ENCODE measurements at places on chromosomes 7 and 10.

- H3K27me3 ChIP-seq = no peaks in the 10 kb centered on the region
- H3K27ac ChIP-seq = no peak overlapping the region
- DNase-seq = no peak
- no peaks in the 10 kb centered on the region for H3K4me1 ChIP-seq
- no peak overlapping the region for H3K4me3 ChIP-seq
Measured at GRCh38 chr10:75712242-75712880, 280.9 kb downstream of the LRMDA start.

DNA sequence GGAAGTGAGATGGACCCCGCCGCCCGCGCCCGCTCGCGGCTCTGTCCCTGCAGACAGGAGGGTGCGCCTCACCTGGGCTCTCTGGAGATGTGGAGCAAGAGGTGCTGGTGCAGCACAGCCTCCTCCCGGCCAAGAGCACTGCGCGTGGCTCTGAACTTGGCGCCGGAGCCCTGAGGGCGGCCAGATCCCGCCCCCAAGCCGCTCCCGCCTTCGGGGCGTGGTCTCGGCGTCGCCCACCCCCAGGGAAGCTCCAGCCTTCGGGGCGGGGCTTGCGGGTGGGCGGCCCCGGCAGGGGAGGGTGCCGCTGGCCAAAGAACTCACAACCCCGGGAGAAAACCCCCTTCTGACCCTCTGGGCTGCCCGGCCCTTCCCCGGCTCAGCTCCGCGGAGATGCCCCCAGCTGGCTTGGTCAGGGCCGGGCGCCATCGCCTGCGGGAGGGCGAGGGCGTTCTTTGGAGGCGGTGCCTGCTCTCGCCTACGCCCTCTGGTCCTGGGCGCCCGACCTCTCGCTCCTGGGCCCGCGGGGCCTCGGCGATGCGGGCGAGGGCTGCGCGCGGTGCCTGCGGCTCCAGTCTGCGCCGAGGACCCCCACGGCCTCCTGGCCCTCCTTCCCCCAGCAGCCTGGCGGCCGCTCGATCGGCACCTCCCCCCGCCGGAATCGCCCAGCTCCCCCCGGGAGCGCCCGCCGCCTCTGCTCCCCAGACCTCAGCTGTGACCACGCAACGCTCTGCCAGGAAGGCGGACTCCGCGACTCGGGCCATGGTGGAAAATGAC is at the start of gene ZNF488:
ZNF488 (minus strand) TSS at position 146 of the 774 bp plus-strand sequence. CDS start 15,464 bp downstream, outside the sequence.
- H3K4me1 ChIP-seq = no peaks in the 10 kb centered on the region
- H3K4me3 ChIP-seq = peak within 1 kb of the TSS; percentile 51
- no peaks in the 10 kb centered on the region for H3K36me3 ChIP-seq
- H3K27ac ChIP-seq = peak within 1 kb of the TSS; percentile 74
- DNase-seq = peak; percentile 63

DNA sequence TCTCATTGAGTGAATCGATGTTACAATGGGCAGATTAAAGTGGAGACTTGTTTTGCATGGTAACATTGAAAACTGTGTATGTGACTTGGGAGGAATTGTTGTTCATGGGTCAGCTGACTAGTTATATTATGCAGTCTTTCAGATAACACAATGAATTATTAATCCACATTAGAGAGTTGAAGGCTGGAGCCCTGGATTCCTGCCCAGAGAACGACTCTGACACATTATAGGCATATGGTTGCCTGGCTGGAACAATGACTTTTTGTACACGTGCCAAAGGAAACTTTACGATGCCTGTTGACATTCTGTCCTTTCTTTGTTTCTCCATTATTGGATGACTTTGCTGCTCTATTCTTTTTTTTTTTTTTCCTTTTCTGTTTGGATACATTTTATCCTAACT is 52.3 kb upstream of the TMEM229A start:
- H3K36me3 ChIP-seq = no peaks in the 10 kb centered on the region
- H3K4me3 ChIP-seq = no peak overlapping the region
- no peaks in the 10 kb centered on the region for H3K27me3 ChIP-seq

- peak; percentile 48 for DNase-seq
- H3K4me1 ChIP-seq = peaks cover 52% of the 10 kb centered on the region
- H3K27ac ChIP-seq = peak overlapping the region; percentile 97
- H3K36me3 ChIP-seq = no peaks in the 10 kb centered on the region
- no peaks in the 10 kb centered on the region for H3K27me3 ChIP-seq
Measured at GRCh38 chr10:31698181-31698830, 230.3 kb downstream of the ARHGAP12 start.

- H3K4me1 ChIP-seq = no peaks in the 10 kb centered on the region
- H3K4me3 ChIP-seq = no peak overlapping the region
- no peak overlapping the region for H3K27ac ChIP-seq
- no peaks in the 10 kb centered on the region for H3K36me3 ChIP-seq
- H3K27me3 ChIP-seq = no peaks in the 10 kb centered on the region
Measured at GRCh38 chr7:37084303-37084702, 360.0 kb upstream of the AOAH start.

DNA sequence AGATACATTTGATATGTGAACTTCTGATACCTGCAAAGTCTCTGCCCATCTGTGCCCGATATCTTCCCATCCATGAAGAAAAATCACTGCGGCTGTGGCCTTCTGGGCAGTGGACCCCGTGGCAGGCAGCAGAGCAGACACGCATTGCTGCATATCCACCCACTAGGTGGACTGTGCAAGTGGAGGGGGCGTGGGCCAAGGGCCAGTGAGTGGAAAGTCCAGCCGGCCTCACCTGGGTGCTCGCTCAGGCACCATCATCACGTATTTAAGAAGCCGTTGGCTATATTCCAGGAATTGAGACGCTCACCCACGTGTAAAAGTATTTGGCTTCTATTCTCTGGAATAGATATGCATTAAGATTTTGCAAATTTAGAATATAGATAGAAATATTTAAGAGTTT is 30.8 kb upstream of the SLC13A1 start:
- H3K4me3 ChIP-seq = no peak overlapping the region
- H3K27ac ChIP-seq = no peak overlapping the region
- DNase-seq = no peak
- no peaks in the 10 kb centered on the region for H3K27me3 ChIP-seq
- H3K36me3 ChIP-seq = no peaks in the 10 kb centered on the region

DNA sequence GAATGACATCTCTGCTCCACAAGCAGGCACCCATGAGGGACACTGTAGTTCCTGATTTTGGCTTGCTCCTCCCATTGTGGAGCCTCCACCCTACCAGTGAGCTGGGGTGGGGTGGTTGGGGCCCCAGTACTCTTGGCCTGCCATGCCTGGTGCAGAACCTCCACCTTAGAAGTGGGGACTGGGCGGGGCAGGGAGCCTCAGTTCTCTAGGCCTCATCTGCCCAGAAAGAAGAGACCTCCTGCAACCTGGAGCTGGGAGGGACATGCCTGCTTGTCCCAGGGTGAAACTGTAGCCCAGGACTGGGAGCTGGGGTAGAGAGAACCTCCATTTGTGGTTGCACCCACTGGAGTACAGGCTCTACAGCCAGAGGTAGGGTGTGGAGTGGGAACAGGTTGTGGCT is 14.4 kb downstream of the RAMP3 start:
- no peak overlapping the region for H3K27ac ChIP-seq
- no peak for DNase-seq
- no peak overlapping the region for H3K4me3 ChIP-seq
- H3K4me1 ChIP-seq = no peaks in the 10 kb centered on the region
- no peaks in the 10 kb centered on the region for H3K36me3 ChIP-seq
- no peaks in the 10 kb centered on the region for H3K27me3 ChIP-seq

DNA sequence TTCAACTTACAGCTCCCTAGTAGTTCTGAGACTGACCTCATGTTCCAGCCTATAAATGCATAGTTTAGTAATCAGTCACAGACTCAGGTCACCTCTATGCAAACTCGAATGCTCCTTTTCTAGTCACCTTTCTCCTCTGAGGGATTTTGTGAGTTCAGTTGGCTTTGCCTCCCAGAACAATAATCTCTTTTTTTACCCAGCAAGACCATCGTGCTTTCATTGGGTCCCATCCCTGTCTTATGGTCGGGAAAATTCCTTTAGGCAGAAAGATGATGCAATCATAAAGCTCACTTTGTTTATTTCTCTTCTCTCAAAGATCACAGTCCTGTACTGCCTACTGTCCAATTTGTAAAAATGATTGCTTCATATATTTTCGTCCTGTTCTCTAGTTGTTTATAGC is 38.4 kb downstream of the TWIST1 start:
- no peaks in the 10 kb centered on the region for H3K27me3 ChIP-seq
- H3K4me1 ChIP-seq = no peaks in the 10 kb centered on the region

GRCh38 chr7:25014756-25015155 is 34.8 kb upstream of the OSBPL3 start:
- no peaks in the 10 kb centered on the region for H3K27me3 ChIP-seq
- H3K4me1 ChIP-seq = no peaks in the 10 kb centered on the region
- DNase-seq = no peak

GRCh38 chr7:65295409-65295808 is 78.2 kb upstream of the ZNF92 start:
- H3K27ac ChIP-seq = no peak overlapping the region
- no peak for DNase-seq
- no peaks in the 10 kb centered on the region for H3K27me3 ChIP-seq

GRCh38 chr7:15158141-15158810 is 255.7 kb upstream of the DGKB start:
- DNase-seq = no peak
- H3K4me1 ChIP-seq = no peaks in the 10 kb centered on the region
- H3K4me3 ChIP-seq = no peak overlapping the region

DNA sequence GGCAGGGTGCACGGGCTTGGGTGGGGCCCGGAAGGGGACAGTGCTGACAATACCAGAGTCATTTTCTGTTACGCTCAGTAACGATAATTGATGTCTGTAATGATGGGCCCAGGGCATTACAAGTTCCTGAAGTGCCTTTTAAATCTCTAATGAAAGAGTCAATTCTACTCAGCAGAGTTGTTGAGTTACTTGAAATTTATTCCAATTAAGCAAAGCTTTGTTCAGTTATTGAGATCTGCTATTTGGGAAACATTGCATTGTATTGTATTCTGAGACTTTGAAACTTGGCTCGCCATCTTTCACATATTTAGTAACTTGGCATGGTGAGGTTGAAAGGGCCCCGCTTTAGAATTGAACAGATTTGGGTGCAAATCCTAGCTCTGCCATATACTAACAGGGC is 34.7 kb downstream of the MINDY4 start:
- H3K27ac ChIP-seq = no peak overlapping the region
- no peaks in the 10 kb centered on the region for H3K36me3 ChIP-seq
- H3K4me3 ChIP-seq = no peak overlapping the region
- no peaks in the 10 kb centered on the region for H3K27me3 ChIP-seq
- DNase-seq = no peak
- no peaks in the 10 kb centered on the region for H3K4me1 ChIP-seq

GRCh38 chr7:137741443-137741842 is 105.3 kb downstream of the DGKI start:
- H3K36me3 ChIP-seq = no peaks in the 10 kb centered on the region
- no peaks in the 10 kb centered on the region for H3K4me1 ChIP-seq
- no peak overlapping the region for H3K27ac ChIP-seq
- H3K27me3 ChIP-seq = no peaks in the 10 kb centered on the region
- H3K4me3 ChIP-seq = no peak overlapping the region

GRCh38 chr7:131095346-131095745 is 232.3 kb upstream of the MKLN1 start:
- H3K36me3 ChIP-seq = no peaks in the 10 kb centered on the region
- no peak overlapping the region for H3K27ac ChIP-seq
- no peak for DNase-seq
- no peaks in the 10 kb centered on the region for H3K27me3 ChIP-seq
- peaks cover 73% of the 10 kb centered on the region for H3K4me1 ChIP-seq

DNA sequence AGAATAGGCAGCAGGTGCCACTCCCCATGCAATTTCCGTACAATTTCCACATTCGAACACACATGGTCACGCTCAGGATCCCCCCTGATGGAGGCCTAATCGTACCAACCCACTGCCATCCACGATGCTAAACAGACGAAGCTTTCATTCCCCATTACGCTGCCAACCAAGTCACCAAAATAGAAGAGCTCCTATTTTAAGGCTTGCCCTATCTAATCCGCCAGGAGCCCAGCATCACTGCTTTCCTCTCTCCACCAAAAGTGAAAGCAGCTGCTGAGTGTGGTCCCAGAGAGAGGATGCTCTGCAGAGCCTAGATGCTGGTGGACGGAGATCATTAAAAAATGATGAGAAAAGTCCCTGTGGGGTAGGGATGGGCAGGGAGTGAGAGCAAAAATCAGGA is 43.3 kb downstream of the HSPA12A start:
- H3K27me3 ChIP-seq = no peaks in the 10 kb centered on the region
- no peak overlapping the region for H3K4me3 ChIP-seq
- DNase-seq = no peak
- H3K27ac ChIP-seq = peak overlapping the region; percentile 17
- peaks cover 59% of the 10 kb centered on the region for H3K36me3 ChIP-seq

DNA sequence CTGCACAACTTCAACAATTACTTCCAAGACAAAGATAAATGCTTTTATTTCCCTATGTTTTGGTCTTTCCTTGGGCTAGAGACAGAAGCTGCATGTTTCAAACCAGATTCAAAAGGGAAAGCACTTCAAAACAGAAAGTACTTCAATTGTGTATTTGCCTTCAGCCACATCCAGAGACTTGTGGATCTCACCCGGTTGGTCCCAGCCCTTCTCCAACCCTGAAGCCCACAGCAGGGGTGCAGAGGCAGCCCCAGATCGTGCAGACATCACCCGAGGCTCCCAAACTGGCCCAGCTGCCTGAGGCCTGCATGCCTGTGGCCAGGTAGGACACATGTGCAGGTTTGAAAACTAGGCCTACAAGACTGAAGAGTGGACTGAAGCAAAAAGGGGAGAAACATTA is 80.8 kb downstream of the ALOX5 start:
- no peaks in the 10 kb centered on the region for H3K27me3 ChIP-seq
- H3K4me1 ChIP-seq = no peaks in the 10 kb centered on the region
- DNase-seq = no peak
- no peak overlapping the region for H3K4me3 ChIP-seq

DNA sequence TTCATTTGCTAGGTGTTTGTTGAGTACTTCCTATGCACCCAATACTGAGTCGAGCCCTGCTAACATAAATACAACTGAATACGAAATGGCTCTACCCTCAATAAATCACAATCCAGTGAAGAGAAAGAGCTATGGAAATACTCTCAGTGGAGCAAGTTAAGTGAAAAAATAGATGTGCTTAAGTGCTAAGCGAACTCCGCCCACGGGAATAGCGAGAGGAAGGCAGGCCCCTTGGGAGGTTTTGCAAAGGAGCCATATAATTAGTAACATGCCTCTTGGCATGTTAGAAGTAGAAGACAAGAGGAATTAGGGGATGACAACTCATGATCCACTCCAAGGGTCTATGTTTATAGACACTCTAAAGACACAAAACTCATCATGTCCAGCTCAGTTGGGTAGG is 42.8 kb upstream of the TSPAN33 start:
- no peak overlapping the region for H3K27ac ChIP-seq
- no peak for DNase-seq
- H3K4me1 ChIP-seq = no peaks in the 10 kb centered on the region
- no peaks in the 10 kb centered on the region for H3K36me3 ChIP-seq

- no peak overlapping the region for H3K27ac ChIP-seq
- peaks cover 15% of the 10 kb centered on the region for H3K4me1 ChIP-seq
- no peak for DNase-seq
- H3K4me3 ChIP-seq = no peak overlapping the region
- no peaks in the 10 kb centered on the region for H3K36me3 ChIP-seq
- no peaks in the 10 kb centered on the region for H3K27me3 ChIP-seq
Measured at GRCh38 chr10:112990271-112990670, 40.2 kb downstream of the TCF7L2 start.

Data from tibial nerve (tissue), 4 donors.